LHCN-M2 (cell line): ENCODE measurements at places on chromosomes 16 and 17. TPM values are rescaled to one million over a fixed set of nuclear protein-coding genes. Genes with fewer than 3 reads are reported as not detected.

Gene NPIPB9
- 0.46 TPM in 1 of 2 replicates, not detected in the other for total RNA-seq

Gene FAM20A
- not detected in 2 replicates for total RNA-seq

Gene CHST5
- total RNA-seq: not detected in 2 replicates

Gene SLC35G6
- total RNA-seq: not detected in 2 replicates

Gene COTL1
- 85.8 and 92.1 TPM in 2 replicates for total RNA-seq

Gene KRT32
- total RNA-seq: not detected in 2 replicates

Gene CSH2
- not detected in 2 replicates for total RNA-seq

Gene SCGB1C2
- not detected in 2 replicates for total RNA-seq

Gene CCL13
- total RNA-seq: not detected in 2 replicates

Gene MT1F
- total RNA-seq: not detected in 2 replicates

Gene TACO1
- 18.3 and 18.6 TPM in 2 replicates for total RNA-seq

Gene KRTAP4-5
- total RNA-seq: not detected in 2 replicates

Gene SMIM36
- not detected in 2 replicates for total RNA-seq

Gene COX10
- total RNA-seq: 17.8 and 20.8 TPM in 2 replicates

Gene VTN
- 0.40 TPM in 1 of 2 replicates, not detected in the other for total RNA-seq

Gene CFAP97D1
- under 0.01 and 0.06 TPM in 2 replicates for total RNA-seq

Gene DUS1L
- 75.8 and 86.1 TPM in 2 replicates for total RNA-seq

Gene PYDC1
- total RNA-seq: not detected in 2 replicates

Gene HS3ST3B1
- 6.9 and 7.7 TPM in 2 replicates for total RNA-seq

Gene TBC1D3H
- not detected in 2 replicates for total RNA-seq

Gene NPIPB4
- 5.6 and 23.7 TPM in 2 replicates for total RNA-seq

Gene NSRP1
- total RNA-seq: 10.9 and 16.1 TPM in 2 replicates

Gene PPM1E
- under 0.01 and 0.11 TPM in 2 replicates for total RNA-seq

Gene CLEC18B
- total RNA-seq: 0.38 TPM in 1 of 2 replicates, not detected in the other

Gene EFCAB5
- 0.06 TPM in 2 replicates for total RNA-seq

Gene XYLT1
- total RNA-seq: 2.7 and 3.7 TPM in 2 replicates

Gene FBXO31
- 24.3 and 32.3 TPM in 2 replicates for total RNA-seq

Gene SPATA22
- total RNA-seq: not detected in 2 replicates

Gene CA5A
- not detected in 2 replicates for total RNA-seq

Gene HCRT
- not detected in 2 replicates for total RNA-seq

Gene LITAF
- 0.63 and 0.96 TPM in 2 replicates for total RNA-seq

Gene PLLP
- total RNA-seq: not detected in 2 replicates

Gene TNK1
- 0.06 TPM in 1 of 2 replicates, not detected in the other for total RNA-seq

Gene PRMT7
- 64.6 and 65.0 TPM in 2 replicates for total RNA-seq

Gene NPW
- 1.3 TPM in 2 replicates for total RNA-seq

Gene ADAMTS18
- 0.06 TPM in 1 of 2 replicates, not detected in the other for total RNA-seq

Gene PRRT2
- total RNA-seq: 0.58 and 1.1 TPM in 2 replicates

Gene B9D1
- total RNA-seq: 21.6 and 37.9 TPM in 2 replicates

Gene RNF135
- 17.6 and 18.3 TPM in 2 replicates for total RNA-seq

Gene ZNF75A
- 15.8 and 18.7 TPM in 2 replicates for total RNA-seq

Gene HOXB6
- 21.5 and 24.9 TPM in 2 replicates for total RNA-seq

Gene OR2C1
- total RNA-seq: 0.17 TPM in 1 of 2 replicates, not detected in the other
